ENCODE measurements at places on chromosomes 5 and 9.

- DNase-seq, result no peak
Observed at GRCh38 chr9:135326633-135327152, 152.9 kb upstream of the PPP1R26 start.

GRCh38 chr9:98117984-98118639 is 910 bp downstream of the TRIM14 start:
- DNase-seq, result peak; percentile 17

DNA sequence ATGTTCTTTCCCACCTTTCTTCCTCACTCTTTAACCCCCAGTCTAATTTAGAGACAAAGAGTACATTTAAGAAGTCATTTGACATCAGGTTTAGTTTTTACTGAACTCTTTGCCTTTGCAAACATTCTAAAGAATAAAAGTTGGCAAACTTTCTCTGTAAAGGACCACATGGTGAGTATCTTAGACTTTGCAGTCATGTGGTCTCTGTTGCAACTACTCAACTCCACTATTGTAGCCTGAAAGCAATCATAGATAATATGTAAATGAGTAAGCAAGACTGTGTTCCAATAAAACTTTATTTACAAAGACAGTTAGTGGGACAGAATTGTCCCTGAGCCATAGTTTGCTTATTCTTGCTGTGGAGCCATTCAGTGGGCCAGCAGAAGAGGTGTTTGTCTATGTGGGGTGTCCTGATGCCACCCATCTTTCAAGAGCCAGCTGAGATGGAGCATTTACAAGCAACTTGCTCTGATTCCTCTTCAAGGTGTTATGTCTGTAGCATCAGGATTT is 25.4 kb downstream of the ABLIM3 start:
- DNase-seq, result no peak

- no peak for DNase-seq
Observed at GRCh38 chr9:5695860-5696259, 67.0 kb downstream of the RIC1 start.

DNA sequence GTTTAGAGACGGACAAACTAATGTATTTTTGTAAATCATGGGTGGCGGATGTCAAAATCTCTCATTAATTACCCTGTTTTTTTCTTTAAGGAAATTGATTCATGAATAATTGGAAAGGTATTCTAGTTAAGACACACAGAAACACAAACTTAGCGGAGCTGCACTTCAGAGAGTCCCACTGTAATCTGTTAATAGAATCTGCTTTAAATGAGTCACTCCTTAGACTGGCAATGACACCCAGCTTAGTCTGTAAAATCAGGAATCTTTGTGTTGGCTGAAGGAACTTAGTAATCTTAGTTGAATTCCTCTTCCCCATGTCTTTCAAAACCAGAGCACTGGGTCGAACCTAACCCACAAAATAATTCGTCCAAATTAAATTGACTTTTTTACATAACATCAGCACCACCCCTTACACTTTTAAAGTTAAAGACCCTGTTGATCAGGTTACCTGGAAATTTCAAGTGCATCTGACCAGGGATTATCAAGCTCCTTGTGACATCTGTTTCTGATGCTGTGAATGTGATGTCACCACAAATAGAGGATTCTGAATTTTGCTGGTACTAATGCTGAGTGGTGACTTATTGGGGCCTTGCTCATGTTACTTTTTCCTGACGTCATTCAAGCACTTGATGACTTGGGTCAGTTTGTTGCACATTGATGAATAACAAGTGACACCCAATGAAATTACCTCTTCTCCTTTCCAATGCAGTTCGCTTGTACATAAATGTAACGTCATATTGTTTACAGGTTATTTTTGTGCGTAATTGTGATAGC is 313.6 kb downstream of the KCTD16 start:
- DNase-seq, result no peak

All from stimulated activated CD4-positive, alpha-beta T cell treated with anti-CD3 and anti-CD28 coated beads, TNF-alpha, amount 100 ng/mL, for 4 hours (primary cell).